Femur (tissue), 1 donor: ENCODE measurements at places on chromosomes 2 and 18.

DNA sequence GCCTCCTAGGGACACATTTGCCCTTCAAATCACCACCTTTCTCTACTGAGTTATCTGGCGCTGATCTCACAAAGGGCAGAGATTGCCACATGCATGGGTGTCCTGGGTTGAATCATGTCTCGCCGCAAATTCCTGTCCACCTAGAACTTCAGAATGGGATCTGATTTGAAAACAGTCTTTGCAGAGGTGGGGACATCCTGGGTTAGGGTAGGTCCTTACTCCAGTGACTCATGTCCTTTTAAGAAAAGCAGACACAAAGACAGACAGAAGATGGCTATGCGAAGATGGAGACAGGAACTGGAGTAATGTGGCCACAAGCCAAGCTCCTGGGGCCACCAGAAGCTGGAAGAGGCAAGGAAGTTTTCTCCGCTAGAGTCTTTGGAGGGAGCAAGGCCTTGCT, 197.4 kb upstream of the SMIM21 start:
- no peak for DNase-seq

DNA sequence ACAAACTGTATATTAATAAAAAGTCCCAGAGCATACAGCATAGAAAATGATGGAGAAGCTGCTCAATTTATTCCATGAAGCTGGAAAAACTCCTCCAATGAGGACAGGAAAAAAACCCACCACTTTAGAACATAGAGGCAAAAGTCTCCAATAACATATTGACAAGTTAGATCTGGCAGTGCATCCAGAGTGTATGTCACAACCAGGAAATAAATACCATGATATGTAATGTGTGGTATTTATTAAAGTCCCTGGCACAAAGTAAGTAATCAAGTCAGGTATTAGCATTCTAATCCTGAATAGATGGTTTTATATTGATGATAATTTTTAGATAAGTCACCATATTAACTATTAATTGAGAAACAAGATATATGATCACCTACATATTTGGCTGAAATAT, 427.3 kb upstream of the HS6ST1 start:
- DNase-seq = no peak

- DNase-seq = no peak
These were observed 148.1 kb downstream of the BAZ2B start for GRCh38 chr2:159468257-159468656.

GRCh38 chr2:124542932-124543640, 518.0 kb downstream of the CNTNAP5 start:
- DNase-seq = no peak

GRCh38 chr2:160124571-160124970, 62.2 kb upstream of the PLA2R1 start:
- no peak for DNase-seq

DNA sequence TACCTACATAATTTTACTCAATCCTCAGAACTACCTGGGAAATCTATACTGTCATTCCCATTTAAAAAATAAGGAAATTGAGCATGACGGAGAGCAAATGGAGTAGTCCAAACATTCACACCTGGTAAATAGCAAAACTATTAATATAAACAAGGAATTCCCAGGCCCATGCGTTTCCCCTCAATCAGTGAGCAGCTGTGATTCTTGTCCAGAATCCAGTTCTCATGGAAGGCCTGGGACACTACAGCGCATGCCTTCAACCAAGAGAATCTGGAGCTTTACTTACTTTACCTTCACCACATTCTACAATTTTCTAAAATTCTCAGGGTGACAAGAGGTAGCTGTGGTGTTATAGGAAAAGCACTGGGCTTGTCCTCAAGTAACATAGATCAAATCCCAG, 259.0 kb downstream of the LRATD1 start:
- DNase-seq = no peak

DNA sequence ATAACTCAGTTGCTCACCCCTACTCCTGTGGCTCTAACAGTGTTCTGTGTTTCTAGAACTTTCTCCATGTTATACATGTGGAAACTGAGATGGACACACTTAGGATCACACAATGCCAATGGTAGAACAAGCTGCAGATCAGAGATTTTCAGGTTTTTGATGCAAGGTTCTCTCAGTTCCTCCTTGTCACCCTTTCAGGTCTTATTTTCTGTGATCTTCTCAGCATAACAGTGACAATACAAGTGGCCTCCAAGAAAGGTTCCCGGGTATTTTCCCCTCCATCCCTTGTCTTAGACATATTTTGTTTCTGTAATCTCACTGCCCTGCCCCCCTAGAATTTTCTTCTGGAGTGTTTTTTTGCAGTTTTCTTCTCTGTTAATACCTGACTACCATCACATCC, 6.2 kb upstream of the MGAT5 start:
- DNase-seq = no peak
